ENCODE measurements at places on chromosomes 4 and X. TPM values are rescaled to one million over a fixed set of nuclear protein-coding genes. Genes with fewer than 3 reads are reported as not detected.

Gene MAGEB6
- total RNA-seq = not detected

Gene EVC
- total RNA-seq = not detected

DNA sequence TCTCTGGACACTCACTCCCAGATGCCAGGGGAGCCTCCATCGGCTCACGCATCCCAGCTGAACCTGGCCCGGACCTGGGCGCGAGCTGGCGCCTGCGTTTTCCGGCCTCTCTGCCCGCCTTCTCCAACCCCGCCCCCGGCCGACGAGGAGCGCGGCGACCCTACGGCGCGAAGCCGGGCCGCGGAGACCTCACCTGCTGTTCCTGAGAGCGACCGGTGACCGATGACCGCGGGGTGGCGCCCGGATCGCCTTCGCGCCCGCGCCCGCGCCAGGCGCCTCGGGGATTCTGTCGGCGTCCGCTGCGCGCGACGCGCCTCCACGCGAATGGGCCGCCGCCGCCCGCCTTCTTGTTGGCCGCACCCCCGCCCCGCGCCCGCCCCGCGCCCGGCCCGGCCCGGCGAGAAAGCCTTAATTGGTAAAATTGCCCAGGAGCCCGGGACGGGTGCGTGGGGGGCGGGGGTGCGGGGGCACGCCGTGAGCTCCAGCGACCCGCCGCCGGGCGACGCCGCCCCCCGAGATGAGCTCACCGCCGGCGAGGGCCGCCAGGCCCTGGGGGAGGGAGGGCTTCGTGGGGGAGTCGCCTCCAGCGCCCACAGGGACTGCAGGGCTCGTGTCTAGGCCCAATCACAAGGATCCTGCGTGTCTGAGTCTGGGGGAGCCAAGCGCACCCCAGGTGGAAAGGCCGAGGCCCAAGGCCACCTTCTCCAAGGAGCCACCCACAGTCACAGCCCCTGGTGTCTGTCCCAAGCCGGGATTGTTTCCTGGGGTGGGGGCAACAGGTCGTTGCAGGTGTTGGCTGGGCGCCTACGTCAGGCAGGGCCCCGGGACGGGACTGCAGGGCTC, at the start of gene FLNA:
Gene FLNA, minus strand, starts transcription at position 322 of the 843 bp plus-strand sequence. CDS start 3,389 bp downstream, outside the sequence.
- H3K4me1 ChIP-seq = peaks cover 9% of the 10 kb centered on the region
- DNase-seq = peak; percentile 72
- peak within 1 kb of the TSS; percentile 69 for H3K27ac ChIP-seq
- no peaks in the 10 kb centered on the region for H3K27me3 ChIP-seq

DNA sequence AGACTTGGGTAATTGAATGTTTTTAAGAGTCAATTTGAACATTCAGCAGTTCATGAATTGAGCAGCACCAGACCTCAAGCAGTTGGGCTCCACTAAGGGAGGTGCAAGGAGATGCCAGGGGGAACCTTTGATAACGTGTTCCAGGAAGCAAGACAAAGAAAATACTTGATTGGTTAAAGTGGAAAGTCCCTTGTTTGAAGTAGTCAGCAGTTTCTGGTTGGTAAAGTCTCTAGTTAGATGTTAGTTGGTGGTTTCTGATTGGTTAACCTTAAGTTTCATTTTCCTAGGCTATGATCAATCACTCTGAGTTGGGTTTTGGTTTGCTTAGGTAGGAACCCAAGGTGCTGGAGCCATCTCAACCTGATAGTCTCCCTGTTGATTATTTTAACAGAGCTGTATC, 4.0 kb downstream of the HERC6 start:
- DNase-seq = no peak
- no peaks in the 10 kb centered on the region for H3K4me1 ChIP-seq
- H3K27ac ChIP-seq = no peak overlapping the region
- no peaks in the 10 kb centered on the region for H3K27me3 ChIP-seq
- H3K4me3 ChIP-seq = no peak overlapping the region
- H3K36me3 ChIP-seq = no peaks in the 10 kb centered on the region

Gene CSN1S1
- not detected for total RNA-seq

DNA sequence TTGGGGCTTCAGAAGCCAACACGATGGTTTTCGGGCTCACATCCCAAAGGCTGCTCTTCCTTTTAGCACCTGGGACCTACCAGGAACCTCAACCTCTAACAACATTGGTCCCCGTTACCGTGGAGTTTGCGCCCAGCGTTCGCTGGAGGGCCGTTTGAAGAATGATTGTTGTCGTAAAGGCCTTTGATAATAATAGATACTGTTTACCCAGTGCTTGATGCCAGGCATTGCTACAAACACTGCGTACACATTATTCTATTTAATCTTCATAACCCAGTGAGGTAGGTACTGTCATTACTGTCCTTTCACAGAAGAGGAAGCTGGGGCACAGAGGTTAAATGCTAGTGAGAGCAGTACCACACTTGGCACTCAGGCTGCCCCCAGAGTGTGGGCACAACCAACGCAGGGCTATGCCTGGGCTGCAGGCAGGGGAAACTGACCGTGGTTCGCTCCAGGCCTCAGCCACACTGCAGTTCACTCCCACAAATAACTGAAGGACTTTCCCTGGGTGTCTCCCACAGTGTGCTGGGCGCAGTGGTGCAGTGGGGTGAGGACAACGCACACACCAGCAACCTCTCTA, 1.0 kb upstream of the ACSL1 start:
- peak overlapping the region; percentile 75 for H3K4me3 ChIP-seq
- H3K27ac ChIP-seq = peak overlapping the region; percentile 73
- H3K36me3 ChIP-seq = no peaks in the 10 kb centered on the region
- DNase-seq = no peak
- no peaks in the 10 kb centered on the region for H3K27me3 ChIP-seq
- no peaks in the 10 kb centered on the region for H3K4me1 ChIP-seq
